ENCODE measurements at places on chromosomes 3 and 15.
A peak's percentile ranks its signal among the peaks of the same experiment; 100 is the strongest.

DNA sequence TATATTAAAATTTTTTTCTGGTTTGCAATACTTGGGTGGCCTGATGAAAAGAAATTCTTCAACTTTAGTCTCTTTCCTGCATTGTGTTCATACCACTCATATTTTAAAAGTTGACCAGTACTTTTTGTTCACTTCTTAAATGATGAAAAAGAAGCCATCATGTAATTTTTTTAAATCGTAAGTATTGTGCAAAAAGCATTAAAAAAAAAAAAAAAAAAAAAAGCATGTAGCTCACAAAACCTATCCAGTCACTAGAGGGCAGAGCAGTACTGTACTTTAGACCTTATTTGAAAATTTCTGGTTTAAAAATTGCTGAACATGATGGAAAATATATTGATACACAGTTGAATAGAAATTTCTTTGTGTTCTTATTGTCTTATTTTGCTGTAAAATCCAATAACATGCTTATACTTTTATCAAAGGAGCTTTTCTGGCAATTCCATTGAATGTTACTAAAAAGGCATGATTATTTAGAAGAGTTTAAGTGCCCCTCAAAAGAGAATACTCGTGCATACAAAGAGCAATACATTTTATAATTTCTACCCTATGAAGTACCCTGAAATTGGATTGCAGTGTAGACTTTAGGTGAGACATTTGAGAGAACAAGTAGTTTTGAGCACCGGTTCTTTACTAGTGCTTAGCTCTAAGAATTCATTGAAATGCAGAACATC, 137.7 kb downstream of the BBX start:
- peak; percentile 34 for DNase-seq

GRCh38 chr3:31530039-31530959, 2.4 kb upstream of the STT3B start:
- DNase-seq: no peak

DNA sequence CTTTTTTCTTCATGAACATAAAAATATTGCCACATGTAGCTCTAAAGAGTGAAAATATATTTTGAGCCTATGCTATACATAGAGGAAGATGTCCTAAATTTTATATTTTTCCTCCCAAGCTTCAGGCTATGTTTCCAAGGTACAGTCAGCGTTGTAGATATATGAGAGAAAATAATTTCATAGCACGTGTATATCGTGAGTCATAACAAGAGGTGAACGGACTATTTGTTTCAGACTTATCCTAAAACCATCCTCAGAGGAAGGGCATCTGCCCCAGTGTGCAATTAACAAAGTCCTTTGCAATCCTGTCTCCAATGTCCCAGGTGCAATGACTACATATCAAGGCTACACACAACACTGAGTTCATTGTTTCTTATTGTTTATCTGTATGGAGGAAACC, 177.3 kb upstream of the ARRDC4 start:
- DNase-seq: no peak

DNA sequence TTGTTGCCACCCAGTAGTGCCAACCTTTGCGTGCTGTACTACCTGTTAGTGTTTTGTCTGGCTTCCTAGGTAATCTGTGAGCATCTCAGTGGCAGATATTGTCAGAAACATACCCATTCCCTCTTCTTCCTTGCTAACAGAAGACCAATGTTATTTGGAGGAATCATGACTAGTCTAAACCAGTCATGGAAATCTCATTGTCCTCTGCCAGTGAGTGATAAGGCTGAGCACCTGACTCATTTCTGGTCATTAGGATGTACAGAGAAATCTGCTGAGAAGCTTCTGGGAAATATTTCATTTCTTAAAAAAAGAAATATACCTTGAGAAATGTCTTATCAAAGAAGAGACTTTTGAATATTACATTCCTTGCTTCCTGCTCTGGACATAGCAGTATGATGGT, 70.1 kb upstream of the CDV3 start:
- DNase-seq: no peak

DNA sequence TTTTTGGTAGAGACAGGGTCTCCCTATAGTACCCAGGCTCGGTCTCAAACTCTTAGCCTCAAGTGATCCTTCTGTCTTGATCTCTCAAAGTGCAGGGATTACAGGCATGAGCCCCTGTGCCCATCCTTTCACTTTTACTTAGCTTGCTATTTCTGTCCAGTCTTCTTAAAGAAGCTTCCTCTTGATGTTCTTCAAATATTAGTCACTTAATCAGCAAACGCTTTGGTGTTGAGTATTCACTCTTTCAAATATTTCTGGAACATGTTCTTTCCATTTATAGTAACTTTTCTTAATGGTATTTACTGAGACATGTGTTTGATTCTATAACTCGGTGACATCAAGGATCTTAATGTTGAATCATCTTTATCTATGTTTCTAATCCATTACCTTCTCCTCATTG, 122.1 kb downstream of the CNTN6 start:
- no peak for DNase-seq

GRCh38 chr3:174710612-174711011, 148.5 kb upstream of the NAALADL2 start:
- DNase-seq: no peak

GRCh38 chr15:25469377-25469776, 30.6 kb upstream of the UBE3A start:
- no peak for DNase-seq

DNA sequence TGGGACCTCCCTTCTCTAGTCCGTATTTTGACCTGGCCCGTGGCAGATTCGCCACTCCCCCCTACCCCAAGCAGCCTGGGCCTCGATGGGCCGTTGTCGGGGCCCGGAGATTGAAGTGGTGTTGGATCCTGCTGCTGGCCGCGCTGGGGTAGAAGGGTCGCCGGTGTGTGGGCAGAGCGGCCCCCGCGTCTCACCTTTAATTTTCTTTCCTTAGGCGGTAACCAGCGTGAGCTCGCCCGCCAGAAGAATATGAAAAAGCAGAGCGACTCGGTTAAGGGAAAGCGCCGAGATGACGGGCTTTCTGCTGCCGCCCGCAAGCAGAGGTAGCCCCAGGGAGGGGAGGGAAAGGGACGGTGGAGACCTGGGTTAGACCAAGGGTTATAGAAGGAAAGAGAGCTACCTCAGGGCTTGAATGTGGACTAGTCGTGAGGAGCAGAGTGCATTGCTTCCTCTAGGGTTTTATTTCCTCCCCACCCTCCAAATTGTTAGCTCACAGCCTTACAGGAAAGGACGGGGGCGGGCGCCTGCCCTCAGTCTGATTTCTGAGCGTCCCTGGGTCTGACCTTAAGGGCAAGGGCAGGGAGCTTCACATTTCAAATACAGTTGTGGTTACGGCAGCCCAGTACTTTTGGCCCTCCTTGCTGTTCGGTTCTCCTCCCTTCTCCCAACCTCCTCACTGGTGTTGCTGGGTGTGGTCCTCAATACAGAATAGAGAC, 799 bp downstream of the SERF2 start:
- DNase-seq: no peak

DNA sequence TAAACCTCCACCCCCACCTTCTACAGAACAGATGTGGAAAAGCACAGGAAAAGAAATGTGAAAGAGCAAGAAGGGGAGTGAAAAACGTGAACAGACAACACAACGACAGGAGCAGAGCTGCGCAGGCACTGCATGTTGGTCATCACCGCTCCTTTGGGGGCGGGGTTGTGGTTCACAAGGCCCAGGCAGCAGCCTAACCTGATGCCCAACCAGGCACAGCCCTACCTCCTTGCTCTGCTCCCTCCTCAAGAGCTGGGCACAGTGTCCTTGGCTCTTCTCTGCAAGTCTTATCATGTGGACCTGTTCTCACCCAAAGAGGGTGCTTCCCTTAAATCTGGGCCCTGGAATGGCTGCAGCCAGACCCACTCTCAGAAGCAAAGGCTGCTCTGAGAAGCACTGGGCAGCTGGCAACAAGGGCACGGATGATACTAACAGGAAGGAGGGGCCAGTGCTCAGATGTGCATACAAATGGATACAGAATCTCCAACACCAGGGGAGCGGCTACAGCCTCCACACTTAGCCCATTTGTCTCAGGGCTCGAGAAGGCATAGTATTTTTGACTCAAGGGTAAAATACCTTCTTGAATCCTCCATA, 64.6 kb downstream of the DHX30 start:
- DNase-seq: no peak

- DNase-seq: no peak
These were observed 94.7 kb downstream of the RAB11A start for GRCh38 chr15:65963911-65964482.

DNA sequence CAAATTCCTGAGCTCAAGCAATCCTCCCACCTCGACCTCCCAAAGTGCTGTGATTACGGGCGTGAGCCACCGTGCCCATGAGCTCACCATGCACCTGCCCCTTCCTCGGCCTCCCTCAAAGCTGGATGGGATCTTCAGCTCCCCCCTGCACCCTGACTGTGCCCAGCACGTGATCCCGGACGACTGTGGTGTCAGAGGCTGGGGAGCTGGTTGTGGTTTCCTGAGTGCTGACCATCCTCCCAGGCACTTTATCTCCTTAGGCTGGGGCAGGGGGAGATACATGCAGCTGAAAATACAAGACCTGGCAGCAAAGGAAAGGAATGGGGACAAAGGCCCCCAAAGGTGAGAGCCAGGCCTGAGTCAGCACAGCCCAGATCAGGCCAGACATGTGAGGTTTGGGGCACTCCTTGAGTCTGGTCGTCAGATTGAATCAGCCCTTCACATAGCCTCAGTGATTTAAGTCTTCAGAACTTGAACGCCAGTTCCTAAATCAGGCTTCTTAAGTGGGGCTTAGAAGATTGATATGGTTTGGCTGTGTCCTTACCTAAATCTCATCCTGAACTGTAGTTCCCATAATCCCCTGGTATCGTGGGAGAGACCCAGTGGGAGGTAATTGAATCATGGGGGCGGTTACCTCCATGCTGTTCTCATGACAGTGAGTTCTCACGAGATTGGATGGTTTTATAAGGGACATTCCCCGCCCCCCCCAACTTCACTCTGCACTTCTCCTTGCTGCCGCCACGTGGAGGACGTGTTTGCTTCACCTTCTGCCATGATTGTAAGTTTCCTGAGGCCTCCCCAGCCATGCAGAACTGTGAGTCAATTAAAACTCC, 35.8 kb downstream of the PRKCD start:
- DNase-seq: no peak

DNA sequence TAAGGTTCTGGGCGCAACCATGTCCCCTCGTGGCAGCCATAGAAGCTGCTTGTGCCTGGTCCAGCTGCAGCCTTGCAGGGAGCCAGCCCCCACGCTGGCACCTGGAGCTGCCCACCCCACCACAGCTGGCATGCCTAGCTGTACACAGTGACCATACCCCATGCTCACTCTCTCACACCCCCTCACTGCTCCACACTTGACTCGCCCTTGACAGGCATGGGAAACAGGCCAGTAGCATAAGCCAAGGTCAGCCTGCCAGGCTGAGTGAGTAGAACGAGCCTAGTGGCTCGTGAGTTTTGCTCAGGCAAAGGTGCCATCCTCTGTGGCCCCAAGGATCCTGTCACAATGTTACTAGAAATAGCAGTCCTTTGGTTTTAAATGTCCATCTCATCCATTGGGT, 52.7 kb upstream of the CADM2 start:
- no peak for DNase-seq

GRCh38 chr3:53941950-53942349, 50.3 kb upstream of the SELENOK start:
- no peak for DNase-seq

GRCh38 chr3:105496343-105496742, 129.6 kb downstream of the ALCAM start:
- DNase-seq: no peak
